Mucosa of descending colon (tissue), 3 donors: ENCODE measurements at places on chromosomes 4 and X. TPM values are rescaled to one million over a fixed set of nuclear protein-coding genes. Genes with fewer than 3 reads are reported as not detected.
A peak's percentile ranks its signal among the peaks of the same experiment; 100 is the strongest.

Gene ARX
- 0.63 TPM for total RNA-seq

Gene SFRP2
- 51.9 TPM for total RNA-seq

Gene MTMR8
- 7.0 TPM for total RNA-seq

Gene ADRA2C
- total RNA-seq = 2.3 TPM

Gene EFHC2
- total RNA-seq = 3.0 TPM

DNA sequence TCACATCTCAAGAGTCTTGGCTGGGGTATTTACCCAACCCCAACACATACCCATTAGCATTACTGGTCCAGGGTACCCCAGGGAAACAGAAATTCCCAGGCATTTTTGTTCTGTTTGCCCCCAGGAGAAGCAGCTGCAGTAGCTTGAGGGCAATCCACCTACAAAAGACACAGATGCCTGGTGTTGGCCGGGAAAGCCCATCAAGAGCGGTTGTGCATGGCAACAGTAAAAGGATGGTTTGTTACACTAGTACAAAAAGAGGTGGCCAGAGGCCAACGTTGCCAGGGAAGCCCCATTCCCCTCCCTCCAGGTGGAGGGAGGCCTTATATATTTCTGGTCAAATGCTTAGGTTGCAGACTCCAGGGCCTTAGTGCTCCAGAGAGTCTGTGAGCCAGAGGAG lies 637.8 kb downstream of the BCOR start:
- DNase-seq = no peak

DNA sequence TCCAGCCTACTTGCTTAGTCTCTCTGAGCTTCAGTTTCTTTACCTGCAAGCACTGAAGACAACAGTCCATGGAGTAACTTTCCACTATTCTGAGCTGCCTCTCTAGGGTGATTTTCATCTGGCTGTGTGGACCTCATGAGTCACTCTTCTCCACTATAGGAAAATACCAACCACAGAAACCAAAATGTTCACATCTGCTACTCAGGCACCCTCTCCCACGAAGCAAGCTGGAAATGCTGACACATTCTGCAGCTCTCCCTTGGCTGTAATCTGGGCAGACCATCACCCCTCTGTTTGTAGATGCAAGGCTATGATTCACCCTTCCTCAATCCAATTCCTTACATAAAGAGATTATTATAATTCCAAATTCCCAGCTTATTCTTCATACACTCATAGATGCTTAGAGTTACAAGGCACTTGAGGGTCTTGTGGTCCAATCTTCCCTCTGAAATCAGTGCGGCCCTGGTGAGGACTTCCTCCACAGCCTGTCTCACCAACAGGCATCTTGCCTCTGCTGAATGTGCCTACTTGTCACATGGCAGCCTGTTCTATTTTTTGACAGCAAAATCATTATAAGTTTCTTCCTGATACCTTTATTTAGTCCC lies 97.0 kb upstream of the LNX1 start:
- DNase-seq = no peak

DNA sequence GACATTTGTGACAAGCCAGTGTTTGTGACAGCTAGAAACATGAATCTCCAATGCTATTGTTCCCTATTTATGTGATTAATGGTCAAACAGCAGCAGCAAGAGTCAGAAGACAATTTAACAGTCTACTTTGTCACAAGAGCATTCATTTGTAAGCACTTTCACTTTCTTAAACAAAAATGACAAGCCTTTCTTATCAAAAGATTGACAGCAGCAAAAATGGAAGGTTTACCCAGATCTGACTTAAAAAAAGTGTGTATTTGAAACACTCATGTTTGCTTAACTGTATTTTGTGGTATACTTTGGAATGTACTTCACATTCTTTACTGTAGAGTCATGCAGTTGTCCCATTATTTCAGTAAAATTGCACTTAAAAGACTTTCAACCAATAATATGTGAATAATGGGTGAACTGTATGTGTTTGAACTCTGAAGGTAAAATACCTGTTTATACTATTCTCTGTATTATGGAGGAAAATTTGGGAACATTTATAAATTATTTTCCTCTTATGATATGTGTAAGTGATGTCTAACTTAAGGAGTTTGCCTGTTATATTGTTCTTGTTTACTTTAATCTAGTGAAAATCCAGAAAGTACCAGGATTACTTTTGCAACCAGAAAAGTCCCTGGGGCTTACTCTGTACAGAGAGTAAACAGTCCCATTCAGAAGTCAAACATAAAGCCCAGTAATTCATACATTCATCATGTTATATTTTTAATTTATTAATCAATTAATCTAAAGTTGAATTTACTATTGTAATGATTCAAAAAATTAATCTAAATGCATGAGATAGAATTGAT lies 314.9 kb upstream of the TRAM1L1 start:
- no peak for DNase-seq

DNA sequence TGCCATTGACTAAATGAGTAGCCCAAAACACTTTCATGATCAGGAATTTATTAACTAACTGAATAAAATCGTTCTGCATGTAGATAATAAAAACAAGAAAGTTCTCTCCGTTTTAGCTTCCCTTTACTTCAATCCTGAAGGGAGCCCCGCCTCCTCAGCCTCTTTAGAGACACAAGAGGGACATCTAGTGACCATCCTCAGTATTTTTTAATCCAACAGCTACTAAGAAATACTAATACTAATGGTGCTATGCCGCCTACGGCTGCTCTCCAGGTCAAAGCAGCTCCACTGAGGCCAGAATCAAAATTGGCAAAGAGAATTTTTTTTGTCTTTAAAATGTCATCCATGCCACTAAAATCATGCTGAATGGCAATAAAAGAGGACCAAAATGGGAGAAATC lies 3.2 kb upstream of the PCDH19 start:
- peak; percentile 56 for DNase-seq

GRCh38 chr4:113042502-113042901 lies 7.0 kb upstream of the ANK2 start:
- no peak for DNase-seq

- DNase-seq = no peak
Measured at GRCh38 chr4:139403462-139403861, 50.5 kb upstream of the RAB33B start.

DNA sequence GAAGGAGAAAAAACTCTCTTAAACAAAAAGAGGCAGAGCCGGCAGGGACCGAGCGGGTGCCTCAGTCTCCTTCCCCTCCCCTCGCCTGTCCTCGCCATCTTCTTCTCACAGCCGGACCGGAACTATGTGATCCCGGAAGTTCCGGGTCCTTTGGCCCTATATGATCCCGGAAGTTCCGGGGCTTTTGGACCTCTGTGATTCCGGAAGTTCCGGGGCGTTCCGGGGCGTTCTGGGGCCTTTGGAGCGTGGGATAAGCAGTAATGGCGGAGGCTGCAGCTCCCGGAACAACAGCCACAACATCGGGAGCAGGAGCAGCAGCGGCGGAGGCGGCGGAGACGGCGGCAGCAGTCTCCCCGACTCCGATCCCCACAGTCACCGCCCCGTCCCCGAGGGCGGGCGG lies 98.9 kb upstream of the MED14 start:
- DNase-seq = no peak

GRCh38 chrX:151828439-151829080 lies 84.1 kb upstream of the MAGEA4 start:
- DNase-seq = no peak

GRCh38 chr4:98706200-98706813 lies 47.9 kb upstream of the TSPAN5 start:
- peak; percentile 15 for DNase-seq

GRCh38 chrX:42119076-42119475 lies 195.7 kb upstream of the CASK start:
- no peak for DNase-seq
